CD4-positive, alpha-beta T cell treated with Interleukin-6 at 100 ng/mL for 8 hours (primary cell): ENCODE measurements at places on chromosomes 12 and 14.
A peak's percentile ranks its signal among the peaks of the same experiment; 100 is the strongest.

DNA sequence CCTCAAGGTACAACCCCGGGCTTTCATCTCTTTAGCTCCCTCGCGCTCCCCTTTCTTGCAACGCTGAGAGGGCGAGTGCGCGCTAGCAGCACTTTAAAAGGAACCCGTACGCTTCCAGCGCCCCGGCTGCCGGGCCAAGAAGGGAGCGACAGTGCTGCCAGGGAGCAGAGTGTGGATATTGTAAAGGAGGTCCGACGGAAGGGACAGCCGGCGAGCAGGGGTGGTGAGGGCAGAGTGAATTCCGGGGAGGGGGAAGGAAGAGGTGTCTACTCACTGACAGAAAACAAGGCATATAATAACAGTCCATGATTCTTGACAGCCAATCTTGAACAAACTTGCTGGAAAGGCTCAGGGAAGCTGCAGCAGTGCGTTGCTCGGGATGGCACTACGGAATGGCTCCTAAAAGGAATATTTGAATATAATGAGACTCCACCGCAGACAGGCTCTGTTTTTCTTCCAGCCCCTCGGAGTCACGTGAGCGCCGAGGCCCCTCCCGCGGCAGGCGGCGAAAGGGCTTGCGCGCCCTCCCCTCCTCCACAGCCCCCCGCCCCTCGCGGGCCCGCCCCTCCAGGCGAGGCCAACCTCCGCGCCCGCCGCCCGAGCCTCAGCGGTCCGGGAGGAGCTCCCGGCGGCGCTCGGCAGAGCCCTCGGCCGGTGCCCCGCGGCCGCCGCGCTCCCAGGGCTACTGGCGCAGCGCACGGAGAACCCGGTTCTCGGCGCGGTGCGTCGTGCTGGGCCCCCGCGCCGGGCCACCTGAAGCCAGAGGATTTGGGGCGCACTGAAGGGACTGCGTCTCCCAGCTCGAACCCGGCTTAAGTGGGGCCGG is 3.4 kb downstream of the BMP4 start:
- peak; percentile 14 for DNase-seq

GRCh38 chr14:76729258-76729657 is 32.0 kb upstream of the VASH1 start:
- no peak for DNase-seq

- no peak for DNase-seq
These were observed 39.8 kb upstream of the MEG3 start for GRCh38 chr14:100786131-100786530.

DNA sequence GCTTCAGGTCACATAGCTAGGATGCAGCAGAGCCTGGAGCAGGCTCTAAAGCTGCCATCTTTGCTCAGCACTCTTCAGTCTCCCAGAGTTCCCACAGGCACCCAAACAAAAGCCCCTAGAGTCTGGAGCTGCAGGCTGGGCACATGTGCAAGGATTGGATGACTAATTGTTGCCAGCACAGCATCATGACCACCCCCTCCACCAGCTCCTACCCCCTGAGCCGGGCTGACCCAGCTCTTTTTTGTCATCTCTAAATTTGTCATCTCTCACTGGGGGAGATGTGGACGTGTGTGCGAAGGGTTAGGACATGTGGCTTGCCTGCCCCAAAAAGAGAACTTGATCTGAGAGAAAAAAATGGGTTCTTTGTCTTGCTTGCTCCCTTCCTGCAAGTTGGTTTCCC is 4.3 kb upstream of the MMP19 start:
- no peak for DNase-seq

DNA sequence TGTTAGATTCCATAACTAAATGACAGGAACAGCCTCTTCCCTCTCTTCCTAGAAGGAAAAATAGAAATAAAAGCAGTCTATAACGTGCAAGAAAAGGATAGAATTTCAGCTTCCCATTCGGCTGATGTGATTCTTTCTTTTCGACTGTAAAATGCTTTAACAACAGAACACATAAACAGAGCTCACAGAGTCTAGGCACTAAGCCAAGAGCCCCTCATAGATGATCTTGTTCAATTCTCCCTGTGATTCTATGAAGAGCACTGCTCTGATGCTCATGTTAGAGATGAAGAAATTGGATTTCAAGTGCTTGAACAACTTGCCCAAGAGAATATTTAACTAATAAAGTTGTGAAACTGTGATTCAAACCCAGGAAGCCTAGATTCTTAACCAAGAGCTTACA is 232.7 kb downstream of the RPAP3 start:
- no peak for DNase-seq

DNA sequence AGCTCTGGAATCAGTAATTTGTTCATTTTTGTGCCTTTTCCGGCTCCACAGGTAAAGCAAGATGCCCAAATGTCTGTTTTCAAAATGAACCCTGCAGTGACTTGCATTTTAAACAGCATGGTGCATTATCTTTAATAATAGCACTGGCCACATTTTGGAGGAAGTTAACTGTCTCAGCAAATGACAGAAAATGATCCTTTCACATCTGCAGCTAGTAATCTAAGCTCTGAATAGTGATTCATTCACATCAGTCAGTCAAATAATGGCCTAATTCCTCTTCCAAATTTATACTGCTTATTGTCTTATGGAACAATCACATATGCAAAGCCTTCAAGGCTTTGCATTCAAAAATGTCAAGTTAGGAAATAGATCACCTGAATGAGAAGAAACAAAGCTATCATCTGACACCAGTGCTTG is 75.6 kb downstream of the PPM1H start:
- no peak for DNase-seq

DNA sequence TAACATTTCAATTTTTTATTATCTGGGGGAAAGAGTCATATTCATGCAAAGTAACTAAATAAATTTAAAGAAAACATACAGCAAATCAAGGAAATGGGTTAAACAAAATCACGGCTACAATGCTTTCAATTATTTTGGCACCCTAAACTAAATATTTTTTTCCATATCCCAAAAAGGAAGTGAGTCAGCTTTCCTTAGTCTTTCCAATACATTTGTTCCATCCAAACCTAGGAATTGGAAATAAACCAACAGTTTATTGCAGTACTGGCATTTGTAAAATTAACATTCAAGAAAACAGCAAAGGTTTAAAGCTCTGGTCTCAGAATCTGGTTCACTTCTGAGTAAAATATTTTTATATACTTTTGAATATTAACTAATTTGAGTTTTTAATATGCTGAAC is 89.2 kb downstream of the BCL2L14 start:
- no peak for DNase-seq
